ENCODE measurements at places on chromosomes 2 and 18. TPM values are rescaled to one million over a fixed set of nuclear protein-coding genes. Genes with fewer than 3 reads are reported as not detected.

DNA sequence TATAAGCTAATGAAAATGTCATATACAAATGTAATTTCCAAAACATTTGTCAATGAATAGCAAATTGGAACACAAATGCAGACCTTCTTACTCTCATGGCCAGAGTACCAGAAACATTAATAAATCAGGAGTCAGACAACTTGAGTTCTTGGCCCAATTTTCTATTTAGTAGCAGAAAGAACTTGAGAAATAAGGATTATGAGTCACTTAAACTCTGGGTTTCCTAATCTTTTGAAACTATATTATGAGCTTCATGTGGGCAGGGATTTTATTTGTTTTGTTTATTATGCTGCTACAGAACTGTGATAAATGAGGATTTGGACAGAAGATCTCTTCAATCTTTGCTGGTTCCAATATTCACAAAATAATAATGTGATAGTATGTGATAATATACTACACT lies 686.7 kb downstream of the NR4A2 start:
- H3K27me3 ChIP-seq = no peaks in the 10 kb centered on the region
- no peaks in the 10 kb centered on the region for H3K4me1 ChIP-seq
- no peak overlapping the region for H3K27ac ChIP-seq
- no peaks in the 10 kb centered on the region for H3K36me3 ChIP-seq
- no peak overlapping the region for H3K4me3 ChIP-seq

DNA sequence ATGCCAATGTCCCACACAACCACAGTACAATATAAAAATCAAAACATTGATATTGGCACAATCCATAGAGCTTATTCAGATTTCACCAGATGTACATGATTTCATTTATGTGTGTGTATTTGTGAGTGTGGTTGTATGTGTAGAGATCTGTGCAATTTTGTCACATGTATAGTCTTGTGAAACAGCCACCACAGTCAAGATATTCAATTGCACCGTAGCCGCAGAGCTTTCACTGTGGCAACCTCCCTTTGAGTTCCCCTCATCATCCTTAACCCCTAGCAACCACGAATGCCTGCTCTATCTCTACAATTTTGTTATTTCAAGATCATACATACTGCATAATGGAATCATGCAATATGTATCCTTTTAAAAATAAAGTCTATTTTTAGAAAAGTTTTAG lies 391.3 kb downstream of the SETBP1 start:
- H3K27me3 ChIP-seq = no peaks in the 10 kb centered on the region
- H3K27ac ChIP-seq = no peak overlapping the region
- no peak for DNase-seq
- H3K4me3 ChIP-seq = no peak overlapping the region

DNA sequence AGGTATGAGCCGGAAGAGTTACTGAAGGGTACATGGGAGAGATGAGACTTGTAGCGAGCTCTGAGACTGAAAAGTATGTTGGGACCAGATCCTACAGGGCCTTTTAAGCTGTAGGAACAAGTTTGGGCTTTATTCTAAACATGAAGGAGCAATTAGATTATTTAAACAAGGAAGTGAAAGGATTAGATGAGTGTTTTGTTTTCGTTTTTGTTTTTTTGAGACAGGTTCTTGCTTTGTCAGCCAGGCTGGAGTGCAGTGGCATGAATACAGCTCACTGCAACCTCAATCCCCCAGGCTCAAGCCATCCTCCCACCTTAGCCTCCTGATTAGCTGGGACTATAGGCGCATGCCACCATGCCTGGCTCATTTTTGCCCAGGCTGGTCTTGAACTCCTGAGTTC lies 110.7 kb downstream of the C1D start:
- H3K27ac ChIP-seq = no peak overlapping the region
- DNase-seq = no peak

DNA sequence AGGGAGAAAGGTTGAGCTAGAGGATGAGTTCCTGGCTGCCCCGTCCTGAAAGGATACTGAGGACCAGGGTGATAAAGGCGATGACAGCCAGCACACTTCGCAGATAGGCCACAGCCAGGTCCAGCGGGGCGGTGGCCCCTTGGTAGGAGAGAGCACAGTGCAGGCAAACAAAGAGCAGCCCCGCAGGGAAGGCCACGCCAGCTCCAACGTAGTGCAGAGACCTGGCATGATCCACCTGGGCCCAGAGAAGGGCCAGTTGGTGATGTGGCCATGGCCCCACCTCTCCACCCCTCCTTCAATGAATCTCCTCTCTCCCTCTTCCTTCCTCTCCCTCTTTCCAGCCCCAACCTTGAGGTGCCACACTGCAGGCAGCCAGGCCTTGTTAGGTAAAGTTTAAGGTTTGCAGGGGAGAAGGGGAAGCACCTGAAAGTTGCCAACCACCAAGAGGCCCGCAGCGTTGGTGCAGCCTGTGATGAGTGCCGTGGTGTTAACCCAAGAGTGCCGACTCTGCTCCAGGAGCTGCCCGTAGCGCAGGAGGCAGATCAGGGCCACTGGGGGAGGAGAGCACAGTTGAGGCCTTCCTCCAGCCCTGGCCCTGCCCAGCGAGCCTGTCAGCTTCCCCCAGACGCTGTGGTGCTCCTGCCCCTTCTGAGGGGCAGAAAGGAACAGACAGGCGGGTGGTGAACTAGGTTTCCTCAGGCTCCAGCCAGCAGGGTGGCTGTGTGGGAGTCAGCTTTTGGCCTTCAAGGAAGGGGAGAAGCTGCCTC lies 2.8 kb downstream of the TMEM150A start:
- H3K4me3 ChIP-seq = no peak overlapping the region
- peaks cover 5% of the 10 kb centered on the region for H3K36me3 ChIP-seq
- no peak overlapping the region for H3K27ac ChIP-seq
- no peak for DNase-seq

GRCh38 chr2:185862657-185863398 lies 124.2 kb downstream of the FSIP2 start:
- no peak for DNase-seq
- no peak overlapping the region for H3K4me3 ChIP-seq
- H3K4me1 ChIP-seq = no peaks in the 10 kb centered on the region
- no peaks in the 10 kb centered on the region for H3K36me3 ChIP-seq
- H3K27me3 ChIP-seq = no peaks in the 10 kb centered on the region

DNA sequence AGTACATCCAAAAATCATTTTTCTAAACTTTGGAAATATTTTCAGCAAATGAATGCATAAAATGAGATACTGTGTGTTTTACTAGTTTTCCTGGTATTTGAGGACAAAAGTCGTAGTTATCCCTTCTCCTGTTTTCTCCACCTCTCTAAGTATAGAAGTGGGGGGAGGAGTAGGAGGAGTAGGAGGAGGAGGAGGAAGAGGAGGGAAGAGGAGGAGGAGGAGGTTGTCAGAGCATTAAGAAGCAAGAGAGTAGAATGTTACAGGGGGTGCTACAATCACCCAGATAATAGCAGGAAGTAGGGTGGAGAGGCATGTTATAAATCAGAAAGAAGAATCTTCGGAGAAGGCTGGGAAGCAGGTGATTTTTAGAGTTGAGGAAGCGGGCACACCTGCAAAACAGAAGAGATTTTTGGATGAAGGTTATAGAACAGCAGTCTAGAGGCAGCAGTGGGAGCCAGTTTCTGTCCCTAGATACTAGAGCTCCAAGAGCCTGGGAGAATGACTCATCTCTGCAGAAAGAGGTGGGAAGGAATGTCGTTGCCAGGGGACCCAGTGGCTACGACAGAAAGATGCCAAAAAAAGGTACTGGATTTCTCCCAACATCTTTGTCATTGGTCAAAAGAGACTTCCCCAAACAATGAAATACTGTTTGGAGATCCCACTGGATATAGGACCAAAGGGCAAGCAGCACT lies 44.2 kb upstream of the AQP4 start:
- H3K27ac ChIP-seq = no peak overlapping the region
- no peaks in the 10 kb centered on the region for H3K36me3 ChIP-seq
- peaks cover 13% of the 10 kb centered on the region for H3K27me3 ChIP-seq
- DNase-seq = no peak

DNA sequence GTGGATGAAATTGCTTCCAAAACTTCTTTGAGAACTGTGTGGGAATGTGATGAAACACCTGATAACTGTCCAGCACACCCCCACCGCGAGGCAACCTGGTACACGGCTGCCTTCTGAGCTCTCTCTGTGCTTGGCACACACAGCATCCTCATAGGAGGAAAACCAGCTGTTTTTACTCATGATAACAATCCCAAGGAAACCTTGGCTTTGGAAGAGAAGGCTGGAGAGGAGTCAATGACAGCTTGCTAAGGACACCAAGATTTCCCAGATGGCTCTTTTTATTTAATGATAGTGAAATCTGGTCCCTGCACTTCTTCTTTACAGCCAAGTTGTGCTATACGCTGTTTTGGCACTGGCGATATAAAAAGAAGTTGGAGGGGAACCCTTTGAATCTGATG lies 232.5 kb upstream of the FN1 start:
- H3K4me3 ChIP-seq = no peak overlapping the region
- peaks cover 9% of the 10 kb centered on the region for H3K4me1 ChIP-seq
- H3K27ac ChIP-seq = no peak overlapping the region
- no peaks in the 10 kb centered on the region for H3K36me3 ChIP-seq

- no peaks in the 10 kb centered on the region for H3K4me1 ChIP-seq
- H3K27me3 ChIP-seq = no peaks in the 10 kb centered on the region
- H3K27ac ChIP-seq = no peak overlapping the region
- H3K36me3 ChIP-seq = no peaks in the 10 kb centered on the region
- no peak overlapping the region for H3K4me3 ChIP-seq
- DNase-seq = no peak
Measured at GRCh38 chr2:186653511-186653910, 40.3 kb upstream of the FAM171B start.

DNA sequence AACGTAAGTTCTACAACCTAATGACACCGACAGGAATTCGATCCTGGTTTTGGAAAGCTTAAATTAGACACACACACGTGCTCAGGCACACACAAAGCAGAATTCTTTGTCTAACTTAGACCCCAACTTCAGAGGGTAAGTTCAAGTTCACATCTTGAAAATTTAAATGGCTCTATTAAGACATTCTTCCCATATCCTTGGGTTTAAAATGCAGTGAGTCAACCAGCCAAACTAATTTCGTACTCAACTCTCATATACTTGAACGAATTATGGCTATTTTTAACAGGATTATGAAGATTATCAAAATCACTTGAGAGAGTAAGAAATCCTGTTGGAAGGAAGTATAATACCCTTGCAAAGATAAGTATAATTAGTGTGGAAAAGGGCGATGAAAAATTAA lies 53.2 kb upstream of the ARL4C start:
- H3K36me3 ChIP-seq = no peaks in the 10 kb centered on the region
- no peak overlapping the region for H3K4me3 ChIP-seq

- H3K36me3 ChIP-seq = no peaks in the 10 kb centered on the region
- peaks cover 11% of the 10 kb centered on the region for H3K4me1 ChIP-seq
- no peak overlapping the region for H3K27ac ChIP-seq
Measured at GRCh38 chr2:219400562-219400961, 12.8 kb upstream of the DNPEP start.

GRCh38 chr2:235542733-235543127 lies 48.9 kb downstream of the AGAP1 start:
- no peak for DNase-seq
- no peak overlapping the region for H3K4me3 ChIP-seq
- no peaks in the 10 kb centered on the region for H3K4me1 ChIP-seq
- no peak overlapping the region for H3K27ac ChIP-seq
- H3K36me3 ChIP-seq = no peaks in the 10 kb centered on the region

DNA sequence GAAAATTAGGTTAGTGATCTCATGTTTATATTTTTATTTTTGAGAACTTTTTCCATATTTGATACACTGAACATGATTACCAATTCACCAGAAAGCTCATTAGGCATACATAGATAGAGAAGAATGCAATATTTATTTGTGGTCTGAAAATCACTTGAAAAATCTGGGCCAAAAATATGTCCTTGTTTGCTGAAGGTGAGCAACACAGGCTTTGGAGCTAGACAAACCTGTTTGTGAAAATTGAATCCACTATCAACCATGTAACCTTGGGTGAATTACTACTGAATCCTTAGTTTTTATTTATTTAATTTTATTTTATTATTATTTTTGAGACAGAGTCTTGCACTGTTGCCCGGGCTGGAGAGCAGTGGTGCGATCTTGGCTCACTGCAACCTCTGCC lies 46.5 kb upstream of the ZSWIM2 start:
- peaks cover 8% of the 10 kb centered on the region for H3K4me1 ChIP-seq
- no peaks in the 10 kb centered on the region for H3K27me3 ChIP-seq
- no peaks in the 10 kb centered on the region for H3K36me3 ChIP-seq
- H3K4me3 ChIP-seq = no peak overlapping the region
- DNase-seq = no peak
- H3K27ac ChIP-seq = no peak overlapping the region

DNA sequence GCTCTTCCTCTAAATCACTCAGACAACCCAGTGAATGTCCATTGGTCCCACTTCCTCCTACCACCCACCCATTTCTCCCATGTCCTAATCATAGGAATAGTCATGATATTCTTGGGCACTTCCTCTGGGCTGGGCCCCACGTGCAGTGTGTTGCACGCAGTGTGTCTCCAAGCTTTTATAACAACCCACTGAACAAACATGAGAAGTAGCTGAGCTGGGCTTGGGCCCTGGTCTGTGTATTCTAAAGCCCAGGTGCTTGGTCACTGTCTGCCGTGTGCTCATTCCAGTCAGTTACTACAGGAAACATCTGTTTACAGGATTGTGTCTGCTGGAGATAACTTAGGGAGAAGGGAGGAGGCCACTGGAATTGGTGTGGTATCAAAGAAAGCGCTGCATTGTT lies 64.2 kb upstream of the THOC1 start:
- H3K4me3 ChIP-seq = no peak overlapping the region
- H3K36me3 ChIP-seq = no peaks in the 10 kb centered on the region
- DNase-seq = no peak
- H3K27me3 ChIP-seq = no peaks in the 10 kb centered on the region
- no peak overlapping the region for H3K27ac ChIP-seq

GRCh38 chr2:183207110-183207509 lies 82.9 kb downstream of the NUP35 start:
- H3K4me3 ChIP-seq = no peak overlapping the region
- H3K4me1 ChIP-seq = peaks cover 10% of the 10 kb centered on the region
- H3K27ac ChIP-seq = no peak overlapping the region
- H3K27me3 ChIP-seq = no peaks in the 10 kb centered on the region
- no peaks in the 10 kb centered on the region for H3K36me3 ChIP-seq

The PRKAG3 gene
- not detected for total RNA-seq

The CTIF gene
- 19.7 TPM for total RNA-seq

The TMEM163 gene
- total RNA-seq = 0.12 TPM

The TUBB8B gene
- total RNA-seq = 0.57 TPM

The MAP3K19 gene
- not detected for total RNA-seq

The HTRA2 gene
- total RNA-seq = 36.2 TPM

The CHRNG gene
- total RNA-seq = not detected

The TFCP2L1 gene
- 8.4 TPM for total RNA-seq

The SLC14A1 gene
- total RNA-seq = not detected

Data from HCT116 (cell line).